ENCODE measurements at places on chromosomes 16 and 17. TPM values are rescaled to one million over a fixed set of nuclear protein-coding genes. Genes with fewer than 3 reads are reported as not detected.
A peak's percentile ranks its signal among the peaks of the same experiment; 100 is the strongest.

GRCh38 chr16:67176662-67177061, 6.3 kb downstream of the NOL3 start:
- H3K27ac ChIP-seq, result no peak overlapping the region
- H3K4me3 ChIP-seq, result no peak overlapping the region
- H3K4me1 ChIP-seq, result peaks cover 52% of the 10 kb centered on the region
- no peaks in the 10 kb centered on the region for H3K27me3 ChIP-seq
- H3K36me3 ChIP-seq, result no peaks in the 10 kb centered on the region

DNA sequence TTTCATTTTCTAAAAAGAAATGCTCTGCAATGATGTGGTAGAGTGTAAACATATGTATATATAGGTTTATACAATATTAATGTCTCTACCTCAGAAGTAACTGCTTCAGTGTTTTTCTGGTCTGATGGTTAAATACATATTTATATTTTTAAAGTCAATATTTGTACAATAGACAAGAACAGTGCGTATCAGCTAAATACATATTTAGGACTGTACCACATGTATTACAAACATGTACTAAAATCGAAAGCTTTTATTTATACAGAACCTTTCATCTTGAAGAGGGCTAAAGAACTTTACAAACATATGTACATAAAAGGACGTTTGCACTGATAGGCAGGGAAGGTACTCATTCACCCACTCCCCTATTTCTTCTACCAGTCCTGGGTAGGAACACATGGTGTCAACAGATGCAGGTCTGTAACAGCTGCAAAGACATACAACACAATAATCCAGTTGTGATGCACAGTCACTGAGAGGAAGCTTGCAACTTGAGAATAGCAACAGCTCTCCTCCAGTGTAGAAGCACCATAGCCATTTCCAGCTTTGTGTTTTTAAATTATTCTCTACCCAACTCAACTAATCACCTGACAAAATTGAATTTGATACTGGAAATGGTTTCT, 206.9 kb upstream of the C17orf78 start:
- no peak for DNase-seq
- H3K4me1 ChIP-seq, result no peaks in the 10 kb centered on the region
- no peaks in the 10 kb centered on the region for H3K27me3 ChIP-seq
- no peak overlapping the region for H3K27ac ChIP-seq
- no peaks in the 10 kb centered on the region for H3K36me3 ChIP-seq
- H3K4me3 ChIP-seq, result no peak overlapping the region

DNA sequence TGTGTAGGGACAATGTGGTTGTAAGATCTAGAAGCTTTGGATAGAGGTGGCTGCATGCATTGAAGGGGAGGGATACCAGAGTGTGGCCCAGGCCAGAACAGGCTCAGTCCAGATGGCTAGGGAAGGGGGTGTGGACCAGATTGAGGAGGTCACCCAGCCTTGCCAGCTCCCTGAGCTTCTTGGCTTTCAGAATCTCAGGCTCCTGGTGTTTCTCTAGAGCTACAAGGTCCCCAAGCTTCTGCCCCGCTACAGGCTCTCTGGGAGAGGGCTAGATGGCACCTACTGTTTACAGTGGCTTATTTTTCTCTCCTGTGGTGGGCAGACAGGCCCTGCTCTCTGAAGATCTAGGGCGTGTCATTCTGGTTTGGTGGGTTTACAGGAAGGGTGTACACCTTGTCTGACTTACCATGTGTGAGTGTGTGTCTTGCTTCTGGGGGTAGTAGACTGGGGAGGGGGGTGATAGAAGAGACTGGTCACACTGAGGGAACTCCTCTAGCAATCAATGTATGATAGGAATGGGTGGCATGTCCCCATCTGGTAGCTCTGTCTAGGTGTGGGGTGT, 1.1 kb downstream of the RARA start:
- H3K36me3 ChIP-seq, result no peaks in the 10 kb centered on the region
- peak; percentile 65 for DNase-seq
- peaks cover 94% of the 10 kb centered on the region for H3K4me1 ChIP-seq
- no peaks in the 10 kb centered on the region for H3K27me3 ChIP-seq
- H3K4me3 ChIP-seq, result no peak overlapping the region

DNA sequence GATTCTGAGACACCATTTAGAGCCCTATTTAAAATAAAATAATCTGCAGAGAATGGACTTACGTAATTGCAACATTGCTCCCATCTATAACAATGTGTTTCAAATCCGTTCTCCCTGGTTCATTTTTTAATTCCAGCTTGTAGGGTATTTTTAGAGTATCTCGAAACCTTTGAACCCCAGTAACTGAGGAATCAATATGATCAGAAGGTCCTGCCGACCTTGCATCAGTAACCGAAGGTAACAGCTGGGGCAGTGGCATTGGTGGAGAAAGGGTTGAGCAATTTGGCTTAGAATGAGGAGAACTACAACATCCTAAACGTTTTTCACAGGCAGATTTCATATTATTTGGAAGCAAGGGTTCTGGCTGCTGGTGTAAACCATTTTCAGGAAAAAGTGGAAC, 49.3 kb downstream of the N4BP1 start:
- H3K27me3 ChIP-seq, result no peaks in the 10 kb centered on the region
- H3K36me3 ChIP-seq, result no peaks in the 10 kb centered on the region
- H3K4me1 ChIP-seq, result peaks cover 31% of the 10 kb centered on the region
- H3K27ac ChIP-seq, result no peak overlapping the region
- H3K4me3 ChIP-seq, result no peak overlapping the region
- DNase-seq, result no peak

DNA sequence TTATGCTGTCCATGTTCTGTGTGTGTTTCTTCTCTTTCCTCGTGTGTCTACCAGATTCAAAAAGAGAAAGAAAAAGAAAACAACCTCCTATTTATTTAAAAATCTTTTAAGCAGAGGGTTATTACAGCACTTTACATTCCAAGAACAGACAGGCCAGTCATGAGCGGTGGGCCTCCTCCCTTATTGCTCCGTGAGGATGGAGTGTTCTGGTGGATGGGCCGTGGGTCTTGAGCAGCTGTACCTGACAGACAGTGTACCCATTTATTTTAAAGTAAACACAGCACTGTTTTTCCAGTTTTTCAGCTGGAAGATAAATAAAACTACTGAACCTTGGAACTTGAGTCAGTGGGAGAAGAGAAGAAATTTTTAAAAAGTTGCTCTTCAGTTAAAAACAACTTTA, 52.4 kb downstream of the WWP2 start:
- H3K36me3 ChIP-seq, result no peaks in the 10 kb centered on the region
- no peak for DNase-seq
- H3K27ac ChIP-seq, result no peak overlapping the region
- no peaks in the 10 kb centered on the region for H3K4me1 ChIP-seq

GRCh38 chr17:3879186-3879585, 13.7 kb downstream of the CAMKK1 start:
- H3K27ac ChIP-seq, result no peak overlapping the region
- H3K27me3 ChIP-seq, result no peaks in the 10 kb centered on the region
- no peak overlapping the region for H3K4me3 ChIP-seq
- DNase-seq, result no peak
- H3K4me1 ChIP-seq, result no peaks in the 10 kb centered on the region

- H3K4me1 ChIP-seq, result no peaks in the 10 kb centered on the region
- H3K36me3 ChIP-seq, result no peaks in the 10 kb centered on the region
- no peaks in the 10 kb centered on the region for H3K27me3 ChIP-seq
- no peak for DNase-seq
- no peak overlapping the region for H3K27ac ChIP-seq
Observed at GRCh38 chr17:13435230-13435629, 166.5 kb downstream of the HS3ST3A1 start.

DNA sequence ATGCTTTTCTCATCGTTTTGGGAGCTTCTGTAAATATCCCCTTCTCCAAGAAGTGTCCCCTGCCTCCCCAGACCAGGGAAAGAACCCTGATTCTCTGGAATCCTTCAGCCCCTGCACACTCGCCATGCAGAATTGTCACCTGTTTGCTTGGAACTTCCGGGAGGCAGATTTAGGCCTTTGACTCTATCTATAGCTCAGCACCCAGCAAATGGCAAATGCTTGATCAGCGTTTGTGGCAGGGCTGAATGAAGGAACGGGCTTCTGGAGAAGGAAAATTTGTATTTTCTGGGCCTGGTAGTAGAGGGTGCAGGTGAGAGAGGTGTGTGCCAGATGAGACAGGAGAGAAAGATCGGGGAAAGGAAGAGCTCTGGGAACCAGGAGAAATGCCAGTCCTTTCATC, 18.3 kb upstream of the CACNG4 start:
- no peak overlapping the region for H3K27ac ChIP-seq
- no peak for DNase-seq
- no peaks in the 10 kb centered on the region for H3K27me3 ChIP-seq
- H3K4me3 ChIP-seq, result no peak overlapping the region
- no peaks in the 10 kb centered on the region for H3K36me3 ChIP-seq
- no peaks in the 10 kb centered on the region for H3K4me1 ChIP-seq

- H3K4me3 ChIP-seq, result no peak overlapping the region
- no peak overlapping the region for H3K27ac ChIP-seq
- H3K36me3 ChIP-seq, result no peaks in the 10 kb centered on the region
- H3K4me1 ChIP-seq, result no peaks in the 10 kb centered on the region
Observed at GRCh38 chr16:21592191-21592590, 7.2 kb upstream of the METTL9 start.

- H3K4me3 ChIP-seq, result no peak overlapping the region
- H3K36me3 ChIP-seq, result no peaks in the 10 kb centered on the region
- DNase-seq, result no peak
- H3K27ac ChIP-seq, result no peak overlapping the region
Observed at GRCh38 chr16:70594569-70594968, 51.8 kb upstream of the IL34 start.

GRCh38 chr16:84582958-84583516, 34.8 kb downstream of the COTL1 start:
- peaks cover 4% of the 10 kb centered on the region for H3K4me1 ChIP-seq
- no peaks in the 10 kb centered on the region for H3K36me3 ChIP-seq
- H3K27me3 ChIP-seq, result no peaks in the 10 kb centered on the region
- no peak for DNase-seq

- no peaks in the 10 kb centered on the region for H3K4me1 ChIP-seq
- H3K4me3 ChIP-seq, result no peak overlapping the region
- no peak overlapping the region for H3K27ac ChIP-seq
- no peak for DNase-seq
- H3K27me3 ChIP-seq, result no peaks in the 10 kb centered on the region
Observed at GRCh38 chr16:83733301-83733700, 74.5 kb upstream of the HSBP1 start.

DNA sequence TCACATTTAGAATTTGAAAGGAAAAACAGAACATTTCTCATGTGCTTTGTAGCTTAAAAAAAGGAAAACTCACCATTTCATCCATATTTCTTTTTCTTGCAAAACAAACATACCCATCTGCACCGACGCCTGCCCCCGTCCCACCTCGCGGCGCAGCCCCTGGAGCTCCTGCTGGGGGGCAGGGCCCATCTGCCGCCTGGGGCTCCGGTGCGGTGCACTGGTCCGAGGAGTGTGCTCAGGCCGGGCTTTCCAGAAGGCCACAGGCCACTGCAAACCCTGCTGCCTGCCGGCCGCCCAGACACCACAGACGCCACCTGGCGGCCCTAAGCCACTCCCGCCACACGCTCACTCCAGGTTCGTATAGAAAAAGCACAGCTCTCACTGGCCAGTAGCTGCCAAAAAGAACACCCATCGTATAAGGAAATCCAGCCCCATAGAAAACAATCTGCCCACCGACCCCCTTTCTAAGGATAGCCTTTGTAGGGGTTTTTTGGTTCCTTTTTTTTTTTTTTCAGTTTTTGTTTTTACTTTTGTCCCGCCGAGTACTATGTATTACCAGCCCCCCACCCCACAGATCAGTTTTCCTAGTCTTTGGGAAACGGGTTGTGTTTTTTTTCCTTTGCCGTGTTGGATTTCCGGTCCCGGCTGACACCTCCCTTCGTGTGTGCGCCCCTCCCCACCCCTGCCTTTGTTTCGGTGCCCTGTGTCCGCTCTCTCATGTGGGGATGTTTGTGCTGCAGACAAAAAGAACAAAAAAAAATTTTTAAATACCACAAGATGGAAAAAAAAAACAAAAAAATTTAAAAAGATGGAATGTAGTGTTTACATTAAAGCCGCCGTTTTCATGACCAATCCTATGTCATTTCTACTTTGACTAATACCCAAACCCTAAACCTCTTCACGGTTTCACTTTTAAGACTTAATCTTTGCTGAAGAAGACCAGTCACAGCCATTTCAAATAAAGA, 68.8 kb downstream of the AMFR start:
- H3K4me1 ChIP-seq, result peaks cover 14% of the 10 kb centered on the region
- no peaks in the 10 kb centered on the region for H3K27me3 ChIP-seq
- peak overlapping the region; percentile 75 for H3K27ac ChIP-seq
- peak; percentile 91 for DNase-seq
- peaks cover 15% of the 10 kb centered on the region for H3K36me3 ChIP-seq

GRCh38 chr16:78102122-78102660, 2.7 kb downstream of the WWOX start:
- H3K27ac ChIP-seq, result no peak overlapping the region
- H3K4me1 ChIP-seq, result peaks cover 11% of the 10 kb centered on the region
- no peaks in the 10 kb centered on the region for H3K27me3 ChIP-seq
- no peak for DNase-seq

GRCh38 chr16:23122144-23122543, 27.1 kb downstream of the USP31 start:
- no peak for DNase-seq
- peaks cover 74% of the 10 kb centered on the region for H3K4me1 ChIP-seq
- peak overlapping the region; percentile 75 for H3K27ac ChIP-seq
- no peak overlapping the region for H3K4me3 ChIP-seq

GRCh38 chr17:27535178-27535928, 79.1 kb downstream of the KSR1 start:
- H3K36me3 ChIP-seq, result no peaks in the 10 kb centered on the region
- no peaks in the 10 kb centered on the region for H3K27me3 ChIP-seq
- H3K27ac ChIP-seq, result peak overlapping the region; percentile 67
- no peak for DNase-seq
- peaks cover 62% of the 10 kb centered on the region for H3K4me1 ChIP-seq

- no peak overlapping the region for H3K27ac ChIP-seq
- no peak overlapping the region for H3K4me3 ChIP-seq
- no peak for DNase-seq
- no peaks in the 10 kb centered on the region for H3K27me3 ChIP-seq
Observed at GRCh38 chr17:76204277-76204676, 36.0 kb downstream of the RNF157 start.

DNA sequence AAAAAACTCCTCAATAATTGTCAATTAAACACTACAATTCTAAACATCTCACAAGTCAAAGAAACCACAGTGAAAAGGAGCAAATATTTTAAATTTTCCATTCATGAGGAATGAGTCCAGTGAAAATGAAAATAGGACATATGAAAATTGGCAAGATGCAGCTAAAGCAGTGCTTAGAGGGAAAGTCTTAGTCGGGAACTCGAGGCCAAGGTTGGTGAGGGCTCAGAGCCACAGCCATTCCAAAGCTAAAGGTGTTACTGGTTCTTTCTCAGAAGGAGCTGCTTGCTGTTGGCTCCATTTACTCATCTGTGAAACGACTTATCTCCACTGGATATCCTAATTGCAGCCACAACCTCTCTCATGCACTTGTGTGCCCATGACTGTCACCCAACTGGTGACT, 6.5 kb downstream of the SLC38A8 start:
- no peaks in the 10 kb centered on the region for H3K27me3 ChIP-seq
- no peaks in the 10 kb centered on the region for H3K4me1 ChIP-seq
- H3K36me3 ChIP-seq, result no peaks in the 10 kb centered on the region
- no peak for DNase-seq
- H3K27ac ChIP-seq, result no peak overlapping the region
- H3K4me3 ChIP-seq, result no peak overlapping the region

- H3K27ac ChIP-seq, result no peak overlapping the region
- no peak overlapping the region for H3K4me3 ChIP-seq
Observed at GRCh38 chr17:39812466-39812865, 51.6 kb downstream of the IKZF3 start.

SYNGR3 gene
- 0.82 TPM for total RNA-seq

ATP6V0C gene
- 33.2 TPM for total RNA-seq

KCNH6 gene
- not detected for total RNA-seq

SEPTIN1 gene
- total RNA-seq, result 5.8 TPM

KCNJ18 gene
- not detected for total RNA-seq

TCAP gene
- 0.71 TPM for total RNA-seq

IRX3 gene
- total RNA-seq, result 0.33 TPM

CYTH1 gene
- total RNA-seq, result 36.9 TPM

CHST5 gene
- not detected for total RNA-seq

Data from sigmoid colon (tissue), 7 donors.